ENCODE measurements at places on chromosomes 4 and X.

GRCh38 chrX:150870487-150871340 lies 27.8 kb downstream of the CD99L2 start:
- no peak for DNase-seq

DNA sequence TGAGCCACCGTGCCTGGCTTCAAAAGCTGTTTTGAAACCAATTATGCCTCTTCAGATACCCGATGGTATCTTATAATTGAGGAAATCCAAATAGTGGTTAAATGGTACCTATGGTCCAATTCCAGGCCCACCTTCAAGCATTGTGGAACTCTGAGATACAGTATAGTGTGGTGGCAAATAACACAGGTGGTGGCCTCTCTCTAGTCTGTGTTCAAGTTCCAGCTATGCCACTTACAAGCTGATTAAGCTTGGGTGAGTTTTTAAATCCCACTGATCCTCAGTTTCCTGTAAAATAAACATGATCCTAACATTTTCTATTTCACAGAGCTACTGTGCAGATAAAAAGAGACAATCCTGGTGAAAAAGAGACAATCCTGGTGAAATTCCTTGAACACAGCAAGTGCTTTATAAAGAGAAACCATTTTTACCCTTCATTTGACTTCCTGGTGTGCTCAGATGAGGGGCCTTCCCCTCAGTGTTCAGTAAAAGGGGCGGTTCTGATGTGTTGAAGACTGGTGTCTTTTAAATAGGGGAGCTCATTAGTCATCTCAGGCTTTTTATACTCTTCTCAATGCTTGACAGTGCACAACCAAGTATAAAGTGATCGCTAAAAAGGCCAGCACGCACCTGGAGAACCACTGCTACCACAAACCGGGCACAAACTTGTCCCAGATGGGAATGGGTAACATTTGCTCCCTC lies 30.8 kb upstream of the CD40LG start:
- DNase-seq, result no peak

DNA sequence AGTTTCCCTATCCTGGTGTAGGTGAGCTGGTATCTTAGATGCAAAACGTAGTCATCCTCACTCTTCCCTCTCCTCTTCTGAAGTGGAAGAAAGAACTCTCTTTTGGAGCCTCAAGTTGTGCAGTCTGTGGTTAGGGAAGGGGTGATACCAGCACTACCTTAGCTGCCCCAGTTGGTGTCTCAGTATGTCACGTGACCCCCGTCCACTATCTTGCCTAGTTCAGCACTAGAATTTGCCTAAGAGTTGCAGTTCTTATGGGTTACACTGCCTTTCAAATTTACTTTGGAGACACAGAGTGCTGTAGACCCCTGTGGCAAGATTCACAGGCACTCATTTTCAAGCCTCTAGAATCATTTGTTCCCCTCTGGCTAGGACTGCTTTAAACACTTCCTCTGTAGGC lies 322.8 kb upstream of the EDA2R start:
- no peak for DNase-seq

- no peak for DNase-seq
Observed at GRCh38 chr4:68249434-68249833, 3.9 kb upstream of the TMPRSS11B start.

DNA sequence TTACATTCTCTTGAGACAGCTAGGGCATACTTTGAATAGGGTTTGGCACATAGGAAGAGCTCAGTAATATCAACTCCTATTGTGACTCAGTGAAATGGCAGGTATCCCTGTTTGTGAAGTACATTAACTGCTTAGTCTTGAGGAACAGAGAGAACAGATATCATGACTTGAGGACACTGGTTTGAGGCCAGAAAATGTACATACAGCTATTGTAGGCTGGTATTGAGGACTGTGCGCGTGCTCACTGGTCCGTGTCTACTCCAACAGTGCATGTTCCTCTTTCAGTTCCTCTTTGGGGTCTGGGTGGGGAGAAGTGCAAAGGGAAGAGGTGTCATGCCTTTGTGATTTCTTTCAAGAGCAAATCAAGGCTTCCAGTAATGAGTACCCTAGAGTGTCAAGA lies 34.6 kb upstream of the TBC1D9 start:
- no peak for DNase-seq

DNA sequence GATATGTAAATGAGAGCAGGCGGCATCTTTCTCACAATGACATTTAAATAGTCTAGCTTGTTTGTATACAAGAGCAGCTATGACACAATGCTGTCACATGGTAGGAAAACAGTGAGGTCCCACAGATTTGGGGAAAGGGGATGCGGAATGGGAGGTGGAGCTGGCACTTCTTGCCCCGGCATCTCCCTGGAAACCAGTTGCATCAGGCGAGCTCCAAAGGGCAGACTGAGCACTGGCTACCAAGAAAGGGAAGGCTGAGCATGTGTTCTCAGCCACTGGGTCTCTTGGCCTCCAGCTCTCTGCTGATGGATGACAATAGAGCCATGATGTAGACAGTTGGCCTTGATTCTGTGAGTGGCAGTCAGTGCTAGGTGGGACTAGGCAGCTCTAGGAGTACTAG lies 109.0 kb downstream of the UCHL1 start:
- no peak for DNase-seq

DNA sequence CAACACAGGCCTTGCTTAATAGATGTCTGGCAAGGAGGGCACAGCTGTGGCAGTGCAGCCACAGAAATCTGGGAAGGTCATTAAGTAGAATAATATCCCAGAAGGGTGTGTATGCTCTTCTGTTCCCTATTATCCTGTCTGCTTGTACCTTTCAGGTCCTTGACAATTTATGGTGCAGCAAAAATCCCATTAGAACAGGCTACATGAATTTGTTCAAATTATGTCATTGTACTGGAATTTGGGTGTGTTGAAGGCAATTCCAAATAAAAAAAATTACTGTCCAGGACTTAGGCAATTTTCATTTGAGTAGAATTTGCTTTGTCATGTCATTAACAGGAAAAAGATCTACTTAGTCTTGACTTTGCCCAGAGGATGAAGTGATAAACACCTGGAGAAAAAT lies 192.1 kb downstream of the IDS start:
- no peak for DNase-seq

DNA sequence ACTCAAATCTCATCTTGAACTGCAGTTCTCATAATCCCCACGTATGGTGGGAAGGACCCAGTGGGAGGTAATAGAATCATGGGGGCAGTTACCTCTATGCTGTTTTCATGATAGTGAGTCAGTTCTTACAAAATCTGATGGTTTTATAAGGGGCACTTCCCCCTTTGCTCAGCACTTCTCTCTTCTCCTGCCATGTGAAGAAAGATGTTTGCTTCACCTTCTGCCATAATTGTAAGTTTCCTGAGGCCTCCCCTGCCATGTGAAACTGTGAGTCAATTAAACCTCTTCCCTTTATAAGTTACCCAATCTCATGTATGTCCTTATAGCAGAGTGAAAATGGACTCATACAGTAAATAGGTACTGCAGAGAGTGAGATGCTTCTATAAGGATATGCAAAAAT lies 1050.6 kb upstream of the GRIA3 start:
- no peak for DNase-seq

GRCh38 chr4:15702941-15703403 lies at the start of gene BST1:
TSS of gene BST1 (plus strand) at chr4:15703065. CDS start at chr4:15703145, 80 bp downstream.
- no peak for DNase-seq

- DNase-seq, result no peak
Observed at GRCh38 chr4:128803783-128804182, 5.7 kb upstream of the JADE1 start.

GRCh38 chr4:173478201-173478912 lies 51.7 kb downstream of the HAND2 start:
- DNase-seq, result no peak

DNA sequence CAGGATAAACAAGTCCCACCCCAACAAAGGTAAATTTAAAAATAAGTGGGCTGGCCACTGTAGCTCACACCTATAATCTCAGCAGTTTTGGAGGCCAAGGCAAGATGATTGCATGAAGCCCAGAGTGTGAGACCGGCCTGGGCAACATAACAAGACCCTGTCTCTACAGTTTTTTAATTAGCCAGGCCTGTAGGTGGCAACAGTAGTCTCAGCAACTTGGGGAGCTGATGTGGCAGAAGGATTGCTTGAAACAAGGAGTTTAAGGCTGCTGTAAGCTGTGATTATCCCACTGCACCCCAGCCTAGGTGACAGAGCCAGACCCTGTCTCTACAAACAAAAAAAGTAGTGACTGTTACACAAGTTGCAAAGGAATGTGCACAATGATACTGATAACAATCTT lies 74.6 kb upstream of the FAAH2 start:
- DNase-seq, result no peak

DNA sequence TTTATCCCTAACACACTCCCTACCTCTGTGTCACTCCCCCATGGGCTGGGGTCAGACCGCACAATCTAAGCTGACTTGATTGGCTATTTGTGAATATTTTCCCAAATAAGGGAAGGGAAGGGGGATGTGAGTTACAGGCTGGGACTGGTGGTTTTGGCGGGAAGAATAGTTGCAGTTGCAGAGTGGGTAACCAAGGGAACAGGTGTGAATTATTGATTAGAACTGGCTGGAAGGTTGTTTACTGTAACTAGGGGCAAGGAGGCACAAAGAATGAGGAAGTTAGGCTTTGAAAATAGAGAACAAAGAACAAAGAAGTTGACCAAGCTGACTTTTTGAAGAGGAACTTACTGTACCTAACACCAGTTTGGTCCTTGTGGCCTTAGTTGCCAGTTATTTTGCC lies 88.0 kb upstream of the XAGE2 start:
- no peak for DNase-seq

DNA sequence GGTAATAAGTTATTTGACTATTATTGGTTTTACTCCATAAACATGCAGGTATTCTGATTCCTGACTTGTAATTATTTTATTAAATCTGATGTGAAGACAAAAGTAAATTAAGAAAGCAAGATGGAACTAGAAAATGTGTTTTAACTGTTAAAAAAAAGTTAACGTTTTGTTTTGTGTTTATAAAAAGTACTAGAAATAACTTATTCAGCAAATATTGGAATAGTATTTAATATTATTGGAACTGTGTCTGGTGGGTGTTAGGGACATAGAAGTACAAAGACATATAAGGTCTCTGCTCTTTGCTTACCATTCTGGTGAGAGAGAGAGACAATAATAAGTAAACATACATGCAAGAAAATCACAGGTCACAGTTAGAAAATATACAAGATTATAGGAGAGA lies 15.7 kb downstream of the TIFA start:
- no peak for DNase-seq

- DNase-seq, result no peak
Observed at GRCh38 chrX:132442691-132443090, 46.1 kb downstream of the MBNL3 start.

DNA sequence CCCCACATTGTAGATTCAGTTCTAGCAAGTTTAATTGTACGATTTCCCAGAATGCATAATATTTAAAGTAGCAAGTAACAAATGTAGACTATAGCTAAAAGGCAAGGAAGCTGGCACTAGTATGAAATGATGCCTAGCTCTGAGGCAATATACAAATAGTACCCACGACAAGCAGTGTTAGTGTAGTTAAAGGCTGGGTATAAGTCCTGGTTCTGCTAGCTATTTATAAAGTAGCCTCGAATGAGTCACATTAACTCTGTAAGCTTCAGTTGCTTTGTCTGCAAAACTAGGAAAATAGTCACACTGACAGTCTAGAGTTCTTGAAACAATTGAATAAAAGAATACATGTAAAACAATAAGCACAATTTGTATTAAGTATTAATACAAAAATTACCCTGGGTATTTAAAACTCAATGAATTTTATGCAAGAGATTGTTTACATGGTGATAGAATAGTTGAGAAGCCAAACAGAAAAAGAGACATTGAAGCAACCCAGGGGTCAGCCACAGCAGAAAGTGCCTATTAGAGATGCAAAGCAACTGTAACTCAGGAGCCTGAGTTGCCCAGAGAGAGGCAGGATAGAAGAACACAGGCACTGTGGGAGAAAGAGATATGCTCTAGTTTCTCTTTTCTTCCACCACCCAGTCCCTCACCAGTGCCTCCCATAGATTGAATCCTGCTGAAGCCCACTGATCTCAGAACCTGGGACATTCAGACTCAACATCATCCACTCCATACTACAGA lies 949.0 kb downstream of the C4orf33 start:
- DNase-seq, result no peak

- no peak for DNase-seq
Observed at GRCh38 chrX:47327902-47328301, 42.5 kb upstream of the ZNF157 start.

- no peak for DNase-seq
Observed at GRCh38 chrX:119502727-119503483, 34.7 kb downstream of the SLC25A5 start.

DNA sequence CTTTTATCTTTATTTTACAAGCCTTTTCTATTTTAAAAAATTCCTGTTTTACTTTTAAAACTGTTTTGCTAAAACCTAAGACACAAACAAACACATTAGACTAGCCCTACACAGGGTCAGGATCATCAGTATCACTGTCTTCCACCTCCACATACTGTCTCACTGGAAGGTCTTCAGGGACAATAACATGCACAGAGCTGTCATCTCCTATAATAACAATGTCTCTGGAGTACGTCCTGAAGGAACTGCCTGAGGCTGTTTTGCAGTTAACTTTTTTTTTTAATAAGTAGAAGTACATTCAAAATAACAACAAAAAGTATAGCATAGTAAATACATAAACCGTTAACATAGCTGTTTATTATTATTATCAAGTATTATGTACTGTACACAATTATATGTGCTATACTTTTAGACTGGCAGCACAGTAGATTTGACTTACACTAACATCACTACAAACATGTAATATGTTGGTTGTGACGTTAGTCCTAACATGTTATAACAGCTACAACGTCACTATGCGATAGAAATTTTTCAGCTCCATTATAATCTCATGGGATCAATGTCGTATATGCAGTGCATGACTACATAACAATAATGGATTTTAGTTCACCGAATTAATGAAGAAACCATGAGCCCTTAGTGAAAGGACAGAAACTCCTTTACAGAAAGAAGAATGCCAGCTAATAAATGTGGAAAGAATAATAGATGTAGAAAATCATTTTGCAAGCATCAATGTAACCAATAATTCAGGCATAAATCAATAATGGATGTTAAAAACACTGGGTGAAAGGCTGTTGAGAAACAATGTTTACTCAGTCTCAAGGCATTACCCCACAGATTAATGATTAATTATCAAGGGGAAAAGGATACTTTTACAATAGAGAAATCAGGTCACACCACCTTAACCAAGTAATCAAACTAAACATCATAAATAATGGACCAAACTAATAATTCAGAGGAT lies 49.2 kb downstream of the FBXW7 start:
- DNase-seq, result no peak

DNA sequence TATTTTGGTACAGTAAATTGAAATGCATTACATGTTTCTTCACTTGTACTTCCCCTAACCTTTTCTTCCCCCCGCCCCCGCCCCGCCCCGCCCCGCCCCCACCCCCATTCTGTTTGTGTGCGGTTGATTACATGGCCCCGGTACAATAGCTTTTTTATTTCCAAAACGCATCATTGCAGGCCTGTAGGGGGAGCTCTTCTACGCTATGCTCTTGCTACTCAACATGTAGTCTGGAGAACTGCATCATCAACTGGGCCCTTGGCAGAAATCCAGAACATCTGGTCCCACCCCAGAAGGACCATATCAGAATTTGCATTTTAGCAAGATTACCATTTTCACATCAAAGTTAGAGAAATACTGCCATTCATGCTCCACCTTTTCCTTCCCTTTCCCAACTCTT lies 333.3 kb upstream of the DDX53 start:
- no peak for DNase-seq

All from activated naive CD4-positive, alpha-beta T cell (primary cell).